ENCODE measurements at places on chromosomes 12 and 14. TPM values are rescaled to one million over a fixed set of nuclear protein-coding genes. Genes with fewer than 3 reads are reported as not detected.
A peak's percentile ranks its signal among the peaks of the same experiment; 100 is the strongest.

DNA sequence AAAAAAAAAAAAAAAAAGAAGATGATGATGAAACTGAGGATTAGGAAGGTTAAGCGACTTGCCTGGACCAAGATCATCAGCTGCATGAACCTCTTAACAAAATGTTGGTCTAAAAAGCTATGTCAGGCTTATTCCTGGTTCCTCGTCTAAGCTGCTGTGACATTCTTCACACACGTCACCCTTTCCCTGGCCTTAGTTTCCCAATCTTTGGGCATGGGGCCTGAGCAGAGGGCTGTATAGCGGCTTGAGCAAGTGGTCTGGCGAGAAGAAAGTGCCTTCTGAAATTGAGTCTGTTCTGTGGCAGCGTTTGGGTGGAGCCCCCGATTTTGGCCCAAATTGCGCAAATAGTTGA, 58.7 kb upstream of the CCND2 start:
- H3K27ac ChIP-seq, result peak overlapping the region; percentile 90
- peaks cover 49% of the 10 kb centered on the region for H3K4me1 ChIP-seq
- no peaks in the 10 kb centered on the region for H3K36me3 ChIP-seq
- no peaks in the 10 kb centered on the region for H3K27me3 ChIP-seq
- DNase-seq, result no peak
- H3K4me3 ChIP-seq, result peak overlapping the region; percentile 86

DNA sequence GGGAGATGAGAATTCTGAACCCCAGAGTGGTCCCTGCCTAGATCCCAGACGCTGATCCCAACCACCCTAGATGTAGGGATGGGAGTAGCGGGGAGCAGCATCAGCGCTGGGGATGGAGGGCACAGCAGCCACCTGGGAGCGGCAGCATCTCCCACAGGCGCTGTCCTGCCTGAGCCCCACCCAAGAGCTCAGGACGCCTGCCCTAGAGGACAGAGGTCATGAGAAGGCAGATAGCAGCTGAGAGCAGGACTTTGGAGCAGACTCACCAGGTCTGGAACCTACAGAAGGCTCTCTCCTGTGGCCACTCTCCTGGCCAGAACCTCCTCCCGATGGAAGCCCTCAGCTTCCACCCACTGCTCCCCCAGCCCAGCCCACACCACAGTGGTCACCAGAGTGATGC, 7.2 kb downstream of the CCDC85C start:
- H3K36me3 ChIP-seq, result no peaks in the 10 kb centered on the region
- H3K4me1 ChIP-seq, result peaks cover 25% of the 10 kb centered on the region
- no peak overlapping the region for H3K27ac ChIP-seq
- H3K4me3 ChIP-seq, result no peak overlapping the region

The HIP1R gene
- total RNA-seq, result 20.0 TPM

The GON7 gene
- 22.3 TPM for total RNA-seq

The SLC25A21 gene
- total RNA-seq, result not detected
